ENCODE measurements at places on chromosomes 3 and 15.
A peak's percentile ranks its signal among the peaks of the same experiment; 100 is the strongest.

DNA sequence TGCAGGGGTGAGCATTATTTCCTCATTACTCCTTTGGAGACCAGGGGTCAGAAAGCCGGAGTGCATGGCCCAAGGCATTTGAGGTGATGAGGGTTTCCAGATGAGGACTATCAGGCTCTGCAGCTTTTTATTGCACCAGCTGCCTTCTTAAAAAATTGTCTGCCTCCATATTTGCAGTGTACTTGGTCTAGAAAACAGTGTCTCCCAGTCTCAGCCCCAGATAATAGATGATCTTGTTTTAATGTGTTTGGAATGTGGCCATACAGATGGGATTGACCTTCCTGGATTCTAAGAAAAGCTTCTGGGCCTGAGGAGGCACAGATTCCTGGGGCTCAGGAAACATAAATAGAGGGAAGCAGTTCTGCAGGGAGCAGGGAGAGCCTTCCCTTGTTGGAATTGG is 123.3 kb downstream of the GABRG3 start:
- DNase-seq: no peak

- no peak for DNase-seq
Measured at GRCh38 chr15:101071651-101072050, 152.5 kb downstream of the LRRK1 start.

DNA sequence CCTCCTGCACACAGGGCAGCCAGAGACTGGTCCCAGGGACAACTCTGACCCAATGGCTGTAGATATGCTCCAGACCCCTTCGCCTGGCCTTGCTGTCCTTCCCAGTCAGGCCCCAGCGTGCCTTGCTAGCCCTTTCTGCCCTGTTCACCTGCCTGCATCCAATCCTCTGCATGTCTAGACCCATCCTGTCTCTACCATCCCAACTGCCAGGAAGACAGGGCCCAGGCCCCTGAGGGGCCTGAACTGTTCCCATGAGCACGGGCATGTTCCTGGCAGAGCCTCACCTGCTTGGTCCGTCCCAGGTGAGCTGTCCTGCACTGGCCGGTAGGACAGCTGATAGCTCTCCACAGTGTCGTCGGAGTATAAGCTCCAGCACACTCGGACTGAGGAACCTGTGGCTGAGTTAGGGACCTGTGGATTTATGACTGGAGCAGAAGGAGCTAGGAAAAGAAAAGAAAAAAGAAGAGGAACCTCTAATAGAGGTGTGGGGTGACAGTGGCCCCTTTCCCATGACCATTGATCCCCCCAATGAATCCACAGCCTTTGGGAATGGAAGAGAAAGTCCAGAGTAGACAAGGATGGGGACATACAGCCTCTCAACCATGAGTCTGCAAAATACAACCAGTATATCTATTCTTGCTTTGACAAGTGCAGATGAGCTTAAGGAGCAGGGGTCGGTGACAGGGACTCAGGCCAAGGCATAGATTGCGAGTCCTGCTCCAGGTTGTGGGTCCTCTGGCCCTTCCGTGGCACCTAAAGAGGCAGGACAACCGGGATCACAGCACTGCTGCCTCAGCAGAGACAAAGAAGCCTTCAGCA is 33.9 kb downstream of the FSD2 start:
- DNase-seq: no peak

GRCh38 chr15:60118626-60119025 is 114.5 kb downstream of the FOXB1 start:
- no peak for DNase-seq

DNA sequence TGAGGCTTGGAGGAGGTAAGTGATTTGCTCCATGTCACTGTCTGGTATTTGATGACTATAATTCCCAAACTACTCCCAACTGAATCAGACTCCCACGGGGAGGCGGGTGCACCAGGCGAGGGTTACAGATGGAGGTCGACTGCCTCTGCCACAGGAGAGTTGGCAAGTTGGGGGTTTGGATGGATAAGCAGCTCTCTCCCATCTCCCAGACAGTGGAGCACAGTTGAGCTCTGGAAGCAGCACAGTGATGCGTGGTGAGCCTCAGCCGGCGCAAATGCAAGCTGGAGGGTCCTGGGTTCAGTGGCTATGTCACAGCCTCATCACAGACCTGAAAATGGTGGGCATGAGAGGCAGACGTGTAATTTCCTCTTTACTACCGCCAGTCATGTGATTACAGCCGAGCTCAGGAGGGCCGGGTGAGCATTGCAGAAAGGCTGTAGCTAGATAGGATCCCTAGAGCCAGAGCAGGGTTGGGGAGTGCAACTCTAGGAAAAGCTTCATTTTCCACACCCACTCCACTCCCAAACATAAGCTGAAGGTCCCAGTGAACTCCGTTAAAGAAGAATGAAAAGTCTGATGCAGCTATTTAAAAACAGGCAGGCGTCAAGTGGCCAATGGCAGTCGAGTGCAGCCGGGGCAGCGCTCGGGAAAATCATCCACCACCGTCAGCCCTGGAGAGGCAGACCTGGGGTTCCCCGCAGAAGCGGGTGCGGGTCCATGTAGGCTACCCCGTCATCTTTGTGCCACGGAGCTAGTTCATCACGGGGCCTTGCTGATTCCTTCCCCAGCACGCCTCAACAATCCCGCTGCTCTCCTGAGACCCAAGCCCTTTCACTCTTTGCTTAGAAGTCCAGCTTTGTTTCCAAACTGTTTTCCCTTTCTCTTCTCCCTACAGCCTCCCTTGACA is 33.3 kb upstream of the VPS8 start:
- DNase-seq: no peak

DNA sequence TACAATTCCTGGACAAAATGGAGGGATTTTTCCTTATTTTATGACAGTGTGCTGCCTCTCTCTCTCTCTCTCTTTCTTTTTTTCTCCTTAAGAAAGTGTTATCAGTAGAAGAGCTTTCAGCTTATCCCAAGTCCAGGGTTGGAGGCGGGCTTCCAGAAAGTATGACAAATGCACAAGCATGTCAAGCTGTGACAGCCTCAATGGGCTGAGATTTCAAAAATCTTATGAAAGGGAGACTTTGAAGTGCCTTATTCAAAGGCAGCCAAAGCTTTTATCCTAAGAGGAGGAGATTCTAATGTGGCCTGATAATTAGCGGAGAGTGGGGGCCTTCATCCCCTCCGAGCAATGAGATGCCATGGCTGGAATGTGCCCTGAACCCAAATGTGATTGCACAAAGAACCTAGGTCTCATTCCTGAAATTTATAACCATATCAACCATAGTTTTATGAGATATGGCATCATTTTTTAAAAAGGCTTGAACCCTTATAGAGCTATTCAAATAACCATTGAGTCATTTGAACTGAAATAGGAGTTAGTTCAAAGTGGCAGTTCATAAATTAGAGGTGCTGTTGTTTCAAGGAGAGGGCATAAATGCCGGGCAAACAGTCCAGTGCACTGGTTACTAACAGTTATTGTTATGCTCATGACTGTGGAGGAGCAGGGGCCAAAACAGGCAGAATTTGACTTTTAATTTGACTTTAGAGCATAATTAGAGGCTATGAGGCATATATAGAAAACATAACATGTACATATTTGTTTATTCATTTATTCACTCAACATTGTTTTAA is 261.6 kb upstream of the THRB start:
- no peak for DNase-seq

DNA sequence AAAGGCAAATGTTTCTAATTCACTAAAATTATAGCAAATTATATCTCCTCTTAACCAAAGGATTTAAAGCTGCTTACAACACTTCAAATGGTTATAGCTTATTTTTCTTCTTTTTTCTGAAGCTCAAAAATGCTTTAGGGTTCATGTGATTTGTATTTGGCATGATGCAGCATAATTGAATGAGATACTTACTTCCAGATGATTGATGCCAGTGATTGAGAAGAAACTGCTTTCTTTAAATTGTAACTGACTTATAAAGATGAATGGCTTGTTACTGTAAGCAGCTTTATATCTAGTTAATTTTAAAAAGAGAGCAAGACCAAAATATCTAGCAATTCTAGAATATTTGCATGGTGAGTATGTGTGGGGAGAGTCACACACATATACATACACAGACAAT is 270.7 kb upstream of the THRB start:
- DNase-seq: no peak

- DNase-seq: no peak
Measured at GRCh38 chr3:145889730-145890129, 271.3 kb downstream of the PLOD2 start.

DNA sequence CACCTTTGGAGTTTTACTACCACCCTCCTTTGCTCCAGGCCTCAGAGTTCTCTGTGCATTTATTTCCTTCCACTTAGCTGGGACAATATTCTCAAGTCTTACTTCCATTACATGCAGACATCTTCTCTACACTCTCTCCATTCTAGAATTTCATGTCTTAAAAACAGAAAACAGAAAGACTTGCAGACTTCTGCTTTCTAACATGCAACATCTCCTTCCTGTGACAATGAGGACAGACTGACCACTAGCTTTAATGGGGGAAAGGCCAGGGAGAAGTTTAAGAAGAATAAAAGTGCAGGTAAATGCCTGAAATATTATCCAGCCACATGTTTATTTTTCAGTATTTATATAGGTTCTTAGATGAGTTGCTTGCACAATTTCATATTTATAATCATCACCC is 17.1 kb upstream of the CSTA start:
- no peak for DNase-seq

DNA sequence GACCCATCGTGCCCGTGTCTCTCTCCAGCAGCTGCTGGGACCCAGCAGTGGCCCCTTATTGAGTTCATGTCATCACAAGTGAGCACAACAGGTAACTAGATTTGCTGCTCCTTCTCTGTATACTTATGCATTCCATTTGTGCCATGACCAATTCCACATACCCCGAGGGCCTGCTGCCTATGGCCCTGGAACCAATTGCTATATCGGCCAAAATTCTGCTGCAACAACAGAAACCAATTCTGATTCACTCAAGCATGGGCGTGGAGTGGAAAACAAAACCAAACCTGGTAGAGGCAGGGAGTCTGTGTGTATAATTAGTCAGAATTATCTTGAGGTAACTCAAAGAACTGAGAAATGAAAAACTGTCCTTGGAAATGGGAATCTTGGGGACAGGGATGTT is 516.6 kb downstream of the EPHB1 start:
- DNase-seq: no peak

GRCh38 chr3:169992156-169992555 is 25.5 kb downstream of the SEC62 start:
- DNase-seq: no peak

DNA sequence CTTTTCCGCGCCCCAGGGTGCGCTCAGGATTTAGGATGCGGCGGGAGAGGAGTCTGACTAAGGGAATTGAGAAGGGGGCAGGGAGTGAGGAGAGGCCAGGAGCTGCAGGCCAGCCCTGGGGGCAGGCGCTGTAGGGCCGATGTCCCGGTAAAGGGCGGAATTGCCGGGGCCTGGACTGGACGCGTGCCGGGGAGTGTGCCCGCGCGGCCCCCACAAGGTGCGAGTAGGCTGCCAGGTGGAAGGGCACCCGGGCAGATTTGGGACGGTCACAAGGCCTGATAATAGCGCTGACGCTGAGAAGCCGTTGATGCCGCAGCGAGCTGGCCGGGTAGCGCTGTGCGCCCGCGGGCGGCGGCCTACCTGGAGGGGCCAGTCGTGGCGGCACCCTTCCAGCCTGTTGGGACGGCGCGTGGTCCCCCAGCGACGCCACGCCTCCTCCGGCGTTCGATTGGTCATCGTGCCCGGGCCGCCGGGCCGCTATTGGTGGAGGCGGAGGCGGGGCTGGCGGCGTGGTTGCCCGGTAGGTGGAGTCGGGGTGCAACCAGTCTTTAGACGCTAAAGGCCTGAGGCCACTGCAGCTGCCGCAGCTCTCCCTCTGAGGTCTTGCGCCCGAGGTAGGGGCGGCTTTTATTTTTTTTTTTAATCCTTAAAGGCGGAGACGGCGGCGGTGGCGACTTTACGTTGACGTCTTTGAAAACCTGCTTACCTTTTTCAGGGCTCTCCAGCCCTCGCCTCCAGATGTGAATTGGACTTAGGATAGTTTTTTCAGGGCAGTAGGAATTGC is 903 bp downstream of the SLC25A38 start:
- peak; percentile 98 for DNase-seq

- no peak for DNase-seq
Measured at GRCh38 chr3:87333393-87333892, 57.1 kb upstream of the POU1F1 start.
